ENCODE measurements at places on chromosomes 3 and 15.

DNA sequence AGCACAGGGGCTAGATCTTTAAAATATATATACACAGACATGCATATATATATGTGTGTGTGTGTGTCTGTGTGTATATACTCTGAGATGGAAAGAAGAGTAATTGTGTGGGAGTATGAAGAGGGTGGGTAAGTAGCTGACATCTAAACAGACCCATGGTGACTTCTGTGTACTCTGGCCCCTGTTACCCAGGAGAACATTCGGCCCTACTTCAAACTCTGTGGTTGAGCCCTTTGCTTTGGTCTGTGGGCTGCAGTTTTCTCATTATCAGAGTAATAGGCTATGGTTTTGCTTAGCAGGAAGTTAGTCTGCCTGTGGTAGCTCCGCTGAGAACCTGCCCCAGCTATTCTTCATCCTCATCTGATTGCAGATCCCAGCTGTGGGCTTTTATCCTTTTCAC is 141.4 kb downstream of the RBPMS2 start:
- no peak for DNase-seq

DNA sequence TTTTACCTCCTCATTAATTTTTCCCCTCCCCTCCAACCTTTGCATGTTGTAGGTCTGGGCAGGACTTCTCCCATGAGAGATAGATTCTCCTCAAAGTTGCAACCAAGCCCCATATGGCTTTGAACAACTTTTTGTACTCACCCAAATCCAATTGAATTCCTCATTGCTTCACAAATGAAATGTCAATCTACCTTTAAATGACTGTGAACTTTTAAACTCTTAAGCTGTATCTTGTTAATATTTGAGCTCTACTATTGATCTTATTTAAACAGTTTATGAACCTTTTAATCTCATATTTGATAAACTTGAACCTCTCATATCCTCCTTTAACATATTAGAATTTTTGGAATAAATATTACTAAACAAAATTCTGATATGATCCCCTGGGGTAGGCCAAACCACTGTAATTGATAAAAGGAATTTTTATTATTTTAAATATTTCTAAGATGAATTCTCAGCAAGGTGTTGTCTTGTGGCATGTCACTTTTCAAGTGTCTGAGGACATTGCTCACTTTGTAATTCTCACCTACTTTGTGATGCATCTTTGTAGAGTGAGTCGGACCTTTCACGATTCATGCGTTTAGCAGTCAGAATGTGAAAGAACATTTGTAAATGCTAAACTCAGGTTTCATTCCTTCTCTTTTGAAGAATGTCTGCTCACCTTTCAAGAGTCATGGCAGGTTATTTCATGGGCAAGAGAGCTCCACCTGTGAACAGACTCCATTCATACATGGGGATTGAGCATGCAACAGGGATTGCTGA is 23.4 kb upstream of the GREM1 start:
- no peak for DNase-seq

DNA sequence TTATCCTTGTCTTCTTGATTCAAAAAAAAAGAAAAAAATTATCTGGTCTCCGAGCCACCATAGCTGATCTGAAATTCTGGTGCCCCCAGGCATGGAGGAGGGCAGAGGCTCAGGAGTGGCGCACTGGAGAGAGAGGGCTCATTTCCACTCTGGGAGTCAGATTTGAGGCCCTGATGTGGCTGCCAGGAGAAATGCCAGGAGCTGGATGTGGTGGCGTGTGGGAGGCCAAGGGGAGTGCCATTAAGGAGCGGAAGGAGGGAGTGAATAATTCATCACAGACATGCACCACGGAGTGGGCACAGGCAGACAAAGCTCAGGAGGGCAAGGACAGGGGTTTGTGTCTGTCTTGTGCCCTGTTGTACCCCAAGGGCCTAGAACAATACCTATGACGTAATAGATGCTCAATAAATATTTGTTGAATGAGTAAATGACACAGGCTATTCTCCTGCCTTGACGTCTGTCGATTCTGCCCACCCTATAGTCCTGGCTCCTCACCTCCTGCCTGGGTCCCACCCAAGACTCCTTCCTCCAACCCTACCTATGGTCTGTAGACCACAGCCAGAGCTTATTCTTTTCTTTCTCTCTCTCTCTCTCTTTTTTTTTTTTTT is 12.0 kb upstream of the GRIP2 start:
- no peak for DNase-seq

- no peak for DNase-seq
Measured at GRCh38 chr15:46732060-46732459, 985.2 kb upstream of the SEMA6D start.

- DNase-seq, result no peak
Measured at GRCh38 chr15:44726136-44726535, 10.2 kb upstream of the TRIM69 start.

GRCh38 chr3:27451251-27451650 is 32.9 kb downstream of the SLC4A7 start:
- DNase-seq, result no peak

- DNase-seq, result no peak
Measured at GRCh38 chr15:67370206-67370954, 115.8 kb downstream of the IQCH start.

DNA sequence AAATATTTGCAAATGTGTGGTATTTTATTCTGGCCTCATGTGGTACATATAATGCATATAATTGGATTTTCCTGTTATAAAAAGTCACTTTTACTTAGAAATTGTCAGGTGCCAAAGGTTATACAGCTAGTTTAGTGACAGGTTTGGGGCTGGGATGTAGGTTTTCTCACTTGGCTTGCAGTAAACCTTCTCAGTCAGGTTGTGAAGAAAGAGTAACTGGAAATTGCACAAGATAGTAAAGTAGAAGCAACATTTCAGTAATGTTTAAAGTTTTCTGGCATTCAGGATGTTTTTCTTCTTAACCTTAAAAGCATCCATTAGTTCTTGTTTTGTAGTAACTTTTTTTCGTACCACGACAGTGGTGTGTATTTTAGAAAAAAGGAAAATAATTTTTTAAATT is 53.9 kb downstream of the MEF2A start:
- DNase-seq, result no peak

GRCh38 chr3:155302481-155302880 is 9.0 kb upstream of the STRIT1 start:
- no peak for DNase-seq

- DNase-seq, result no peak
Measured at GRCh38 chr3:197394464-197395321, 96.3 kb upstream of the DLG1 start.

DNA sequence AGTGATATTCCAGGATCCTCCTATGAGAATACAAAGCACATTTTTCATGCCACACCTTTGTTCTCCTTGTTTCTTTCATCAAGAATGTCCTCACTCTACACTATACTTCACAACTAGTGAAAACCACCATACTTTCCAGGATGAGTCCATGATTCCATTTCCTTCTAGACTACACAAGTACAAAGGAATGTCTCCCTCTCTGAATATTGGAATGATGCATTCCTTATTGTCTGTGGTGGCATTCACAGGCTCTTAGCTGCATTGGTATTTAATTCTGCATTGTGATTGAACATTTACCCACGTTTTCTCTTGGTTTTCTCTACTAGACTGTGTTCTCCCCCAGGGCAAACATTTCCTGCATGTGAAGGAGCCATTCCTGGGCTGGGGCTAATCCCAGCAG is 217.5 kb downstream of the RAP2B start:
- no peak for DNase-seq

- DNase-seq, result no peak
Measured at GRCh38 chr3:44013967-44014366, 227.7 kb upstream of the TOPAZ1 start.

DNA sequence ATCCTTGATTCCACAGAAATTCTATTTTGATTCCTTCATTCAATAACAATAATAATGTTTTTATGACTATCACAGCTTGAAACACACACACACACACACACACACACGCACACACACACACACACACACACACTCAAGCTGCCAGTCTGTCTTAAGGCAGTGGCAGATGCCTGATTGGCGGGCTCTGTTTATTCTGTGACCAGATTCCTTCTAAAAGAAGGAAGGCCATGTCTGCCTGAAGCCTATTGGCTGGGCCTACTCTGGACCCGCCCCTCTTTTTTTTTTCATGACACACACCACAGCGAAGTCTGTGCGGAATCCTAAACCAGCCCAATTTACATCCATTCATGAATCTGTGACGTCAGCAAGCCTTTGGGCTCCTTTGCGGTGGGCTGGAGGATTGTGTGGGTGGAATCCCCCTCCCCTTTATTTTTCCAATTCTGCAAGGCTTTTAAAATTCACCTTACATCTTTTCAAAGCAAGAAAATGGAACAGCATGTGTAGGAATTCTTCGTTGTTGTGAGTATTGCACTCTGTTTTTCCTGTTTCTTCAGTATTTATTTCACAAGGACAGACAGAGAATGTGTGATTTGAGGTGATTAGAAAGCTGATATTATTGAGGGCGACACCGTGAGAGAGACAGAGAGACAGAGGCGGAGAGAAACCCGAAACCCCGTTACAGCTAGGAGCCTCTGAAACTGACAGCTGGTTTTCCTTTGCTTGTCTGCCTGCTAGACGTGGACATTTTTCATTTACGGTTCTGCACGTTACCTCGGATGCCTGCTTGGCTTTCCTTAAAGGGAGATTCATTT is at the start of gene MAP3K13:
TSS of gene MAP3K13 (plus strand) at position 287 of the 812 bp plus-strand sequence. CDS start 65,446 bp downstream, outside the sequence.
- no peak for DNase-seq

GRCh38 chr3:188788621-188789081 is 383.1 kb upstream of the TPRG1 start:
- peak; percentile 19 for DNase-seq

- DNase-seq, result no peak
Measured at GRCh38 chr15:56960116-56960515, 41.7 kb downstream of the TCF12 start.

GRCh38 chr3:66414846-66415245 is 86.0 kb downstream of the LRIG1 start:
- DNase-seq, result no peak

DNA sequence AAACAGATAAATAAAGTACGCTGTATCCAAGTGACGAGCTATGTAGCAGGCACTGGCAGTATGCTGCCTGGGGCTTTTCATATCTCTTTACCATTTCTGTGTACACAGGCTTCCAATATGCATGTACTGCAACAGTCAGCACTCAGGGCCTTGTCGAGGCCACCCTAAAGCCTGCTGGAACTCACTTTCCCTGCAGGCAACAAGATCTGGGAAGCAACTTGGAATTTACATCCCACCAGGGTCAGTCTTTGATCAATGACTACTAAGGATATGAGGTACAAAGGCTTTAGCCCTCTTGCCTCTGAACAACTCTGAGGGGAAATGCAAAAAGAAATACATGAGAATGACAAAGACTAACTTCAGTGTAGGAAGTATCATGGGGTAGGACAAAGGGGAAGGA is 101.8 kb upstream of the ARL6 start:
- DNase-seq, result no peak

GRCh38 chr3:66423791-66424190 is 77.0 kb downstream of the LRIG1 start:
- DNase-seq, result no peak

Measured in activated CD8-positive, alpha-beta memory T cell treated with anti-CD3 and anti-CD28 coated beads for 1 hour (primary cell).